ENCODE measurements at places on chromosomes 2 and 18. TPM values are rescaled to one million over a fixed set of nuclear protein-coding genes. Genes with fewer than 3 reads are reported as not detected.

Gene LOXHD1
- total RNA-seq = 0.14 TPM

Gene DOK6
- total RNA-seq = 0.67 TPM

Gene UGT1A7
- not detected for total RNA-seq

Gene REG3A
- total RNA-seq = not detected

Gene GRHL1
- 6.2 TPM for total RNA-seq

Gene MOGAT1
- total RNA-seq = not detected

Gene RTP5
- not detected for total RNA-seq

Gene RNF152
- total RNA-seq = 4.7 TPM
